ENCODE measurements at places on chromosomes 3 and 15.

GRCh38 chr15:26883466-26883865 is 16.6 kb downstream of the GABRA5 start:
- DNase-seq, result no peak

DNA sequence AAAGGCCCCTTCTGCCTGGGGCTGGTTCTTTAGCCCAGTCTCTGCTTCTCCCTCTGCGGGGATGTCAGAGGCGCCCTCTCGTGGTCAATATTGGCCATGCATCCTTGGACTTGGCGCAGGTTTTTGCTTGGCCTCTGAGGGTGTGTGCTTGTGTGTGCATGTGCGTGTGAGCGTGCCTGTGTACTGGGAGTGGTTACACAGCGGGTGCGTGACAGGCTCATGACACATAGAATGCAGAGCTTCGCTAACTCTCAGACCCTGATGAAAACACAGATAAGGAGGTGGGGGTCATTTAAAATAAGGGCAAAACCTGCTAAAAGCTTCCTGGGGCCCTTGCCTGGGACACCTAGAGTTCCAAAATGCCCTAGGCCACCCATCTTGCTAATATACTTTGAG is 160.9 kb downstream of the SMAD6 start:
- no peak for DNase-seq

DNA sequence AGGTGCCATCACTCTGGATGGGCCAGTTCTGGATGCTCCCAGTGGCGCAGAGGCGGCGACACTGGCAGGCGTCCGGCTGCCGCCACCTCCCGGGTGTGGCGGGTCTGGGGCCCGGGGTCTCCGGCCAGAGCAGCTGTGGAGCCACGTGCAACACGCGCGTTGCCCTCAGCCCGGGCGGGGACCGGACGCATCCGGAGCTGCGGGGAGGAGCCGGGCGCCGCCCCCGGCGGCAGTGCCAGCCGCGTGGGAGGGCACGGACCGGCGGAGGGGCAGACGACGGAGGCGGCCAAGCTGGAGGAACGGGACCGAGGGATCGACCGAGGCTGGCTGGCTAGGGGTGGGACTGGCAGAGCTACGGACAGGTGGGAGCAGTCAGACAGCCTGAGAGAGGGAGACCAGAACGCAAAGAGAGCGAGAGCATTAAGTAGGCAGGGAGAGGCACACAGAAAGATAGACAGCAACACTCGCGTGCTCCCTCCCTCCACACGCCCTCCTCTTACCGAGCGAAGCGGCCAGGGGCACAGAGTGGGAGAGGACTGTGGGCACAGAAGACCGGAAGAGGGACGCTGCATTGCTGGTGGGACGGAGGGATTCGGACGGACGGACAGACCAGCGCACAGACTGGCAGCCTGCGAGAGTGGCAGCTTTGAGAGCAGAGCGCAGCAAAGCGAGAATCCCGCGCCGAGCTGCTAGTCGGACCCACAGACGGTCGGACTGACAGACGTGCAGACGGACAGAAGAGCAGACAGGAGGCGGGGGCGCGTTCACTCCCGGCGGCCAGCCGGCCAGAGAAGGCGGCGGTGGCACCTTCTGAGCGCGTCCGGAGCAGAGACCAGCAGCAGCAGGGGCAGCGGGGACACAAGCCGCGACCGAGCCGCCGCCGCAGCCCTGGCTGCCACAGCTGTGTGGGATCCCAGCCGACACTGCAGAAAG is at the start of gene ARPP21:
Gene ARPP21, plus strand, starts transcription at position 272 of the 933 bp plus-strand sequence. CDS start 42,227 bp downstream, outside the sequence.
- DNase-seq, result no peak

DNA sequence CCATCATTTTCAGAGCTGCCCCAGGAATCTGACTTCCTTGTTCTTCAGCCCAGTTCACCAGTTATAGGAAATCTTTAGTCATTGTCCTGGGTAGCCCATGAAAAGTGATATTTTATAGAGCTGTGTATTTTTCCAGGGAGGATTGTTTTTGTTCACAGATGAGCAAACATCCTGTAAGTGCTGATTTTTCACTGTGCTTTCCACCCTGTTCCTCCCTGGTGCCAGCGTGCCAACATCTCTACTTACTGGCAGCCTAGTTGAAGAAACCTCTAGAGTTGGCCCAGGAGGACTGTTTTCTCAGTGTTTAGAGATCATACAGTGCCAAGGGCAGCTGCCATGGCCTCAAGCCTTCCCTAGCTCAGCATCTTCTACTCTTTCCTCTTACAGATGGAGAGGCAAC is 41.3 kb downstream of the ST6GAL1 start:
- DNase-seq, result no peak

DNA sequence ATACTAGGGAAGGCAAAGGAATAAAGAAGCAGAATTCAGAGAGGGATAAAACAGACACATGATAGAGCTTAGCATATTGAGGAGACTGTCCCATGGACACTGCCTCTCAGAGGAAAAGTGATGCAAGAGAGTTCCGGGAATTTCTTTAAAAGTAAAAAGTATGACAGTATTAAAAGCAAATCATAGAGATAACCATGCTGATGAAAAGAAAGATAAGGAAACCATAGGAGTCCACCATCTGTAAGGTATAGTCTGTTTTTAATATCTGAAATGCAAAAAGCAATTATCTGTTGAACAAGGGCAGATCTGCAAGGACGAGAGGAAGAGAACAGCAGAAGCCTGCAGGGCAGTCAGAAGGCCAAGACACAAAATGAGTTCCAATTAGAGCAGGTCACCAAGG is 495.9 kb upstream of the GOLIM4 start:
- no peak for DNase-seq

DNA sequence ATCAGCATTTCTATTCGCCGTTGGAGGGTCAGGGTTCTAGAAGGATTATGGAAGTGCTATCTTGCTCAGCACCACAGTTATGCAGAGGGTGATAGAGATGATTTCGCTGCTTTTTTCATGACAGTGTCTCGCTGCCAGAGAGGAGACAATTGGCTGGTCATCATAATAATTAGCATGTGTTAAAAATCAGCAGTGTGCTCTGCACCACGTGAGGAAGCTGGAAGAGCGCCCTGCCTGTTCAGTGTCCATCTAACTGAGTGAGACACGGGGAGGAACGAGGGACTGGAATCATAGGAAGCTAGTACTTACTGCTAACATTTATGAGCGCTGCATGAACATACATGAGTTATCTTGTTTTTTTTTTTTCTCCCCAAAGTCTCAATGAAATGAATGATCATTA is 116.2 kb upstream of the PLAAT1 start:
- no peak for DNase-seq

DNA sequence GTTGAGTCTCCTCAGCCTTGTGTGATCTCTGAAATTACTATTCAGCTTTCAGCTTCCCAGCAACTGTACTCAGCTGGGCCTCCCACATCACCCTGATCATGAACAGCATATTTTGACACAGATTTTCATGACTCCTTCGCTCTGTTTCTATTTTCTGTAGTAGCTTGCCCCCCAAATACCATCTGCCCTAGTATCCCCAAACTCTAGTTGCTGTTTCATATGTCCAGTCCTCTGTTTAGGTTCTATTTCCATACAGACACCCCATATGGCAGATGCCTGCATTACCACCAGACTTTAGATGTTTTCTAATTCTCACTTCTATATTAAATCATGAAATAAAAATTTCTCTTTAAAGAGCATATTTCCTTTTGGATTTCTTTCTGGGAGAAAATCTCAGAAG is 217.2 kb upstream of the ARPP21 start:
- DNase-seq, result no peak

GRCh38 chr3:145182196-145182911 is 978.6 kb downstream of the PLOD2 start:
- no peak for DNase-seq

DNA sequence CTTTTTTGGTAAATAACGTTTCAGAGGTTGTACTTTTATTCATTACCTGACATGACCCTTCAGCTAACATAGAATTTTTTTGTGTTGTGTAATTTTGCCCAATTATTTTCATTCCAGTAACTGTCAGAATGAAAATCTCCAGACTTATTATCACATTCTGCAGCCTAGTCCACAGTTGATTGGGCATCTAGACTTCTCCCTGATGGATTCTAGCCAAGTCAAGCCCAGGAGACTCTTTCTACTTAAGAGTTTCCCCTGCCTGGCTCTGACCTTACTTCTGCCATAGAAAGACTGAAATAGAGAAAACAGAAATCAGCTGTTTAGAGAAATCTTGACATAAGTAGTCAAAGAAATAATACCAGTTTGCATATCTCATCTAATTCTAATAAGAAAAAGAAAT is 82.9 kb upstream of the CDAN1 start:
- no peak for DNase-seq

DNA sequence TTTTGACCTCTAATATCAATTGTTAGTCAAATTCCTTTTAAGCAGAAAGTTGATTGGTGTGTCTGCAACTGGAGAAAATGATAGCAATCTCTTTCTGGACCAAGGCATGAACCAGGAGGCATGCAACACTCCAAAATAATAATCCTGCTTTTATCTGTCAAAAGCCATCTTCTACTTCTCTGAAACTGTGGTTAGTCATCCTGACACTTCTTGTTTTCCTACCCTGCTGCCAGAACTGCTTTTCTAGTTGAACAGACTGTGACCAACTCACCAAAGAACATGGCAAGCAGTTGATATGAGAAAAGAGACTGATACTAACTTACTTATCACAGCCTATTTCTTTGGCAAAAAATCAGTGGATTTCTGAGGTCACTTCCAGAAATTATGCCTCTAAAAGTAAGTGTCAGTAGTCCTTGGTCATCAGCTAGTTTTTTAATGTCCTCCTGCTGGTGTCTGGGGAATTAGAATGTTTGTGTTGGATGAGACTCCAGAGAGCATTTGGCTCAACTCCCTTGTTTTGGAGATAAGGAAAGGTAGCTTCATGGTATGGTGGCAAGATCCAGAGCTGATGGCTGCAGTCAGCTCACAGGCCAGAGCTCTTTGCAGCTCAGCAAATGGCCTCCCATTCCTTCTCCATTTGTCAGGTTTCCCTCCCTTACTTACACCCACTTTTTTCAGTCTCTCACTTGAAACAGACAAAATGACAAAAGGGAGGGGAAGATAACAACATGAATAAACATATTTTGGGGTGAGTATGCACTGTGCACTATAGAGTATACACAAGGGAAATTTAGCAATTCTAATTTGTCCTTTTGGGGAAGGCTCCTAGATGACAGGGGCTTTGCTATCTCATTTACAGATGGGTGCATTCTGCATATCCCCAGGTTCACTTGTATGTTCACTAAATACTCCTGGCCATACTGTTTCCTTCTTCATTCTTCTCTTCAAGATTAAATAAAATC is 7.0 kb downstream of the CRYGS start:
- DNase-seq, result no peak

DNA sequence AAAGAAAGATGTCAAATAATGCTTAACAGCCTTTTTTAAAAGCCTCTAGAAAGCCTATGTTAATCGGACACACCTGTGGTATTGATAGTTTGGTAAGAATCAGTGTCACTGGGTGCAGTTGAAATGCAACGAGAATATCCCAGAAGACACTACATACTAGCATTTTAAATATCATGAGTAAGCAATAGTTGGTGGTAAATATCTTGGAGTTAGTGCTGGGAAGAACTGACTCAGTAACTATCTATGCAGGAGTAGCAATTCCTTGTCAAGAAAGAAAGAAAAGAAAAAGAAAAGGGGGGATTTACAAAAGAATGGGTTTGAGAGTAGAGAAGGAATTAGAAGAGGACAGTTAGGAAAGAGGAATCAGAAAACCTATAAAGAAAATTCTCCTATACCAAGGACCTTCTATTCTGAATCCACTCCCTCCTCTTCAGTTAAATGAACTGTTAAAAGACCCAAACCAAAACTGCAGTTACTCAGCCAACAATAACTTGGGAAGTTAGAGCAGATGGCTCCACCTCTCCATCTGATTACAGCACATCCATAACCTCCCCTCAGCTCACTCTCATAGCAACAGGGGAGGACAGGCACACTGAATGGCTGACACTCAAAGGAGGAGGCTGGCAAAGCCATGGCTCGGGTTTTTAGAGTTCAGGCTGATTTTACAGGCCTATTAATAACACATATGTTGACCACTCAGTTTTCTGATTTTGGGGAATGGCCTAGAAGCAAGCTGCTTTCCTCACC is 207.6 kb upstream of the MDFIC2 start:
- DNase-seq, result no peak

- no peak for DNase-seq
Observed at GRCh38 chr3:174651951-174652350, 207.2 kb upstream of the NAALADL2 start.

- no peak for DNase-seq
Observed at GRCh38 chr3:138452436-138452835, 18.0 kb downstream of the ESYT3 start.

- no peak for DNase-seq
Observed at GRCh38 chr3:136856665-136857064, 5.3 kb upstream of the NCK1 start.

DNA sequence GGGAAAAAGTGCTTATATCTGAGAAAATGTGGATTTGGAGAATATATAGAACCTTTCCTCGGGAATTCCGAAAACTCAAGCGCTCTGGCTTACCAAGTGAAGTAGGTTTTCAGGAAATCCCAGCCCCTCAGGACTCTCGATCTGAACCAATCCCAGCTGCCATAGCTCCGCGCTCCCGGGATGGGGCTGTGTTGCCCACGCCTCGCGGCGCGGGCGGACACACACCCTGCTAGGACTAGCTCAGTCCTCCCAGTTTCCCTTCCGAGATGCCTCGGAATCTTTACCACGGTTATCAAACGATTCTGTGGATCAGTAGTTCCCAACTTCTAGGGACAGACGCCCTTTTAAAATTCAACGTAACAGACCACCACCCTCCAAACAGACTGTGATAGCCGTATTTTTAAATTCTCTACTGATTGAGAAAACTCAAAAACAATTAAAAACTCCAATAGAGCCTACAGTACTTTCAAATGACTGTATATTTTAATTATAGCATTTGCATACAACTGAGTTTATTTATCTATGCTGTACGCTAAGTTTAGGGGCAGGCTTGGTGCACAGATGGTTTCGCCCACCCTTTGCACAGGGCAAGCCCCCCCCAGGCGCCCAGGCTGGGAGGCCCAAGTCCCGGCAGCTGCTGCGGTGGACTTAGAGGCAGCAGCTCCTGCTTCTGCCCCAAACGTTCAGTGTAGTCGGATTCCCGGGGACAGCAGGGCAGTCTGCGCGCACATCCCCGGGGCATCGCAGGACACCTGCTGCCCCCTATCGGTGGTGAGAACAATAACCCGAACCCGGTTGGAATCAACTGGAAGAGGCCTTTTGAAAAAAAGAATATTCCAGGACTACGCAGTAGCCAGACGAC is 52.3 kb downstream of the CCDC54 start:
- peak; percentile 44 for DNase-seq

- DNase-seq, result no peak
Observed at GRCh38 chr15:97866959-97867358, 93.5 kb upstream of the ARRDC4 start.

DNA sequence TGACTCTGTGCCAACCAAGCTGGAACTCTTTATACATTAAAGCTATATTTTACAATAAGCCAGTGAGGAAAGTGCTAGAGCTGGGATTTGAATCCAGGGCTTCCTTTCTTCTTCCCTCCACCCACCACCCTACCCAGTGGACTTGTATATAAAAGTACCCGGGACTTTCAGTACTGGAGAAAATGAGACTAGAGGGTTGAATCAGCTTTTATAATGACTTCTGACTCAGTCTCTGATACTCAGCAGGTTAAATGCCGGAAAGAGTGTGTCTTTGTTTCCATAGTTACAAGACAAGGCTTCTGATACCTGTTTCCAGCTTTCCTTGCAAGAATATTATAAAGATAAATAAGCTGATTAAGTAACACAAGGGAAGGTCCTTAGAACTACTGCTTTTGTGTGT is 80.9 kb downstream of the FRMD4B start:
- no peak for DNase-seq

- DNase-seq, result peak; percentile 1
Observed at GRCh38 chr15:53586799-53587198, 172.7 kb downstream of the WDR72 start.
